ENCODE measurements at places on chromosomes 4 and X. TPM values are rescaled to one million over a fixed set of nuclear protein-coding genes. Genes with fewer than 3 reads are reported as not detected.

SHROOM3 gene
- 62.7 TPM for total RNA-seq

C4orf50 gene
- total RNA-seq = 0.02 TPM

NAP1L3 gene
- 25.4 TPM for total RNA-seq

IL15 gene
- 0.82 TPM for total RNA-seq

IDS gene
- total RNA-seq = 44.0 TPM

CXCL11 gene
- not detected for total RNA-seq

TREX2 gene
- 0.83 TPM for total RNA-seq

TAF7L gene
- 0.45 TPM for total RNA-seq

PPP4R3C gene
- not detected for total RNA-seq
